Amniotic stem cell (primary cell): ENCODE measurements at places on chromosomes 7 and 10.

DNA sequence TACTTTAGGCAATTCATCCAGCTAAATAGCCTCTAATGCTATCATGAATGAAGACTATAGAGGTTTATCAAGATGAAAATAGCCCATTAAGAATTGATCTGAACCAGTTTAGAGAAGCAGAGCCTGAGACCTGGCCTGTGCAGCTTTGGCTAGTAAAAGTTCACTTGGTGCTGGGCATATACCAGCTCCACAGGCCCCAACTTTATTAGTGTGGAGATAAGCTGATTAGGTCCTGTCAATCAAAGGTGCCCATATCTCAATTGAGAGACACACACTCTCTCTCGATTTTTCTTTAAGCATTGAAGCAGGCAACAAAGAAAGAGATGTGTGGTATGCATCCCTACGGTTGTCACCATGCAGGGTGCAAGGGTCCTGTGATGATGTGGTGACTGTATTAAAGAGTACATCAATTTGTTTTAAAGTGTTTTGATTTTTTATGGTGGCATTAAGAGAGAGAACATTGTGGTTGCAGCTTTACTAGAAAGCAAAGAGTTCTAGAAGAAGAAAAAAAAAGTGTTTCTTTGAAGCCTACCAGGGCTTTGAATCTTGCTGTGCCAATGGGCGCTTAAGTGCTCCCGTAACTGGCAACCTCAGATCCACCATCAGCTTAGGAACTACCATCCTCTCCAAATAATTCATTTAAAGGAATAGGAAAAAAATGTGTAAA lies 111.6 kb downstream of the VTI1A start:
- DNase-seq: no peak

DNA sequence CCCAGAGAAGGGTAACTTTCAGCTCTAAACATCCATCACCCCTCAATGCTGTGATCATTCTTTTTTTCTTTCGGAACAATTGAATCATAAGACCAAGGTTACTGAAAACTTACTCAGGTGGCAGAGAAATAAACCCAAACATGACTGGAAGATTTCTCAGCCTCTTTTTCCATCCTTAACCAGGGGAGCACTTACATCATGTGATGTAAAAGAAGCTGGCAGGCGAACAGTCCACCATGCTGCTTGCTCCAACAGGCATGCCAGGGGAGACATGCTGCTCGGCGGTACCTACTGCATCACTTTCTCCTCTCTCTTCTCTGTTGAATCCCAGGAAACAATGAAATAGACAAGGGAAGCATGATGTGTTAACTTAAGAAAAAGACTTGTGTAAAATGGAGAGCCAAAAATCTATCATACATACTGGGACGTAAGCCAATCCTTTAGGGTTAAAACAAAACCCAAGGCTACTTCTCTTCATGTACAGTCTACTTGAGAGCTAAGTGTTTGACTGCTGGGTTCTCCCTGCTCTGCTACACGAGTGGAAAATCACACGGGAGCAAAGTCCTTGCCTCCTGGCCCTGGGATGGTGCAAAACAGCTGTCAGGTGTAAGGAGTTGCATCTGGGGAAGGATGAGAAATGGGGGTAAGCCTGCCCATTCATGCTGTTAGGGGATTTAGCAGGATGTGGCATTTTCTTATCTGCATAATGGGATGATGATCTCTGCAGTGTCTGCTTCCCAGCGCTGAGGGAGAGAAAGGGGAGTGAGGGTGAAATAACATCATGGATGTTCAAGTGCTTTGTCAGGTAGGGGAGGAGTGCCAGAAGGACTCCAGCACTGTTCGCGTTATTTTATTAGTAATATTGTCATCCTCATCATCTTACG lies 64.3 kb upstream of the ZNF438 start:
- no peak for DNase-seq

DNA sequence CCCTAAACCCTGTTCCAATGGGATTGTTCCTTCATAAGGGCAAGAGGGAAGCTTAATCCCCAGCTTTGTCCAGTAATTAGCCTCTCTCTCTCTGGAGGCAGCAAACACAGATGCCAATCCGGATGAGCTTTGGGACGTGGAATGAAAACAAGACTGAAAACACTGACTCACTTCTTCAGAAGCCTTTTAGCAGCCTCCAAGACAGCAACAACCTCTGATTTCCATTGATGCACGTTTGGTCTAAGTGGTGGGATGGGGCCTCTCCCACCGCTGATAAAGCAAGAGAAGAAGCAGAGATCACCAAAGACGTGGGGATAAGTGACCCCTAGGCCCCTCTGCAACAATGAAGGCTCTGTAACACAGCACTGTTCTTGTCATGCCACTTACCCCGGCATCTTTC lies 5.8 kb upstream of the GFRA1 start:
- DNase-seq: no peak

- DNase-seq: no peak
These were observed 18.6 kb downstream of the OCM2 start for GRCh38 chr7:97971120-97971989.

DNA sequence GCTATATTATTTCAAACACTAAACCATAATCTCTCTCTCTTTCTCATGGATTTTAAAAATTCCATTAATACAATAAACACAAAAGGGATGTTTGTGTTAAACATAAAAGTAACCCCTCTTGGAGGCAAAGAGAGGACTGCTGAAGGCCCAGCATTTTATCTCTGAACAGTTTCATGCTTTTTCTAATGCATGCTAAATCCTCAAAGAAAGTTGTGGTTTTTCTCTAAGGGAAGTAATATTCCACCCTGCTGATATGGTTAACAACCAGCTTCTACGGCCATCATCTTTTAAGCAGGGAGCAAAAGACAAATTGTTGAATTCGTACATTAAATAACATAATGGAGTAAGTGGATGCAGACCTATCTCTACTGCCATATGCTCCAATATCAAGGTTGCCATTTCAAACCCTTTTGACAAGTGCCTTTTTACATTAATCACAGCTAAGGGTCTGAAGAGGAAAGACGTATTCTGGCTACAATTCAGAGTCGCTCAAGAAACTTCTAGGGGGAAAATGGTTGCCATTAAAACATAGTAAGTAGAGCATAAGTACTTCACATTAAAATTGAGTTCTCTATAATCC lies 103.1 kb downstream of the SLC25A13 start:
- DNase-seq: no peak

- no peak for DNase-seq
These were observed 1208.3 kb downstream of the GATA3 start for GRCh38 chr10:9262770-9263169.

DNA sequence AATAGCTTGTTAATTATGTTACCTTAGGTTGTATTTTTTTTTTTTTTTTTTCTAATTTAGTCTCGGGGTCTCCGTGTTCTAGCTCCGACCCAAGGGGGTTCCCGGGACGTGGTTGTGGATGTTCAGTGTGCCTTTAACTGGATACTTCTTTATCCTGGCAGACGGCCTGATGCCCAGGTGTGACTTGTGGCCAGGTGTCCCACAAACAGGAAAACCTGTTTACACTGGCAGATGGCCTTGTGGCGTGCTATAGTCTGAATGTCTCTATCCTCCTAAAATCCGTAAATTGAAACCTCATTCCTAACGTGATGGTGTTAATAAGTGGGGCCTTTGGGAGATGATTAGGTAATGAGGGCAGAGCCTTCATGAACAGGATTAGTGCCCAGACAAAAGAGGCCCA lies 546.4 kb upstream of the C7orf33 start:
- no peak for DNase-seq

GRCh38 chr10:62000726-62001125 lies 99.2 kb downstream of the ARID5B start:
- DNase-seq: no peak

DNA sequence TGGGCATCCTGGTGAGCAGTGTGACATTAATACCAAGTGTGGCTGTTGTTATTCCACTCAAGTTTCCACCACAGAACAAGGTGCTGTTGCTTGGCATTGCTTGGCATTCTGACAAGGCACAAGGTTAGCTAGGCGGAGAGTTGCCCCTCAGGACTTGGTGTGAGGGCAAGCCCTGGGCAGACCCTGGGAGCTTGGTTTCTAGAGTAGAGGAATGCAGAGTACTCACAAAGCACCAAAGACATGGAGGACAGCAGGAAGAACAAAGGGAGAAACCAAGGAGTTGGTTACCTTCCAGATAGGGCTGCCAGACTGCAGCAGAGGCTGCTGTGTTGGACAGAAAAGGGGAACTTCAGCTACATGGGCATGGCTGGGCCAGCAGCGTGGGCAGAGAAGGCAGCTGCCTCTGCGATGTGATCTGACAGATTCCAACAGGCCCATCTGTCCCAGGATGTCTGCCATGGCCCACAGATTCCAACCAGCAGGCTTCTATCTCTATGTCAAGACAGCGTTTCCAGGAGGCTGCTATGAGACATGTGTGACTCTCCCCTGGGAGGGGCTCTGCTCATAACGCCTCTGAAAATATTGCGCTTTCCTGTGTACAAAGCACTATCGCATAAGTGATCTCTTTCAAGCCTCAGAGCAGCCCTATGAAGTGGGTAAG lies 1.8 kb downstream of the GOLGA7B start:
- DNase-seq: no peak

- DNase-seq: no peak
These were observed 214.8 kb upstream of the KLF14 start for GRCh38 chr7:130948822-130949221.

GRCh38 chr7:91846436-91846835 lies 34.1 kb downstream of the MTERF1 start:
- no peak for DNase-seq

- DNase-seq: no peak
These were observed 8.8 kb downstream of the ITGB1 start for GRCh38 chr10:32949221-32949678.

DNA sequence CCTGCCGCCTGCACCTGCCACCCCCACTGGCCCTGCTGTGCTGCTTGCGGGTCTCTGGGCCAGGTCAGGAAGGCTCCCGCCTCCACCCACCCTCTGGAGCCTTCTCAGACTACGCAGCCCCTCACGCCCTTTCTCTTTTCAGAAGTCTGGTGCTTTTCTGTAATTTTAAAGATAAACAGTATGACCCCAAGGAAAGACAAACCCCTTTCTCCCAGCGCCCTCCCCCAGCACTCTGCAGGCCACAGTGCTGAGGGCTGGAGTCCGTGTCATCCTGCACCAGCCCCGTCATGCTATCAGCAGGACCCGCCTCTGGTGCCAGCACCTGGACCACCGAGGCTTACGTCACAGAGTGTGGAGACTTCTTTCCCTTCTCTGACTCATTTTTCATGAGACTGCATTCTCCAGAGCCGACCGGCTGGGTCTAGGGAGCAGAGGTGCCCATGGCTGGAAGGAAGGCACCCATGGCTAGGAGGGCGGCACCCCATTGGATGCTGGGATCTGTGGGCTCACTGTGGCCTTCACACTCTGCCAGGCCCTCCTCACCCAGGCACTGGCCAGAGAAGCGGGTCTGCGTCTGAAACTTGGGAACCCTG lies 53.4 kb downstream of the CFAP46 start:
- DNase-seq: no peak

- DNase-seq: no peak
These were observed 107.3 kb downstream of the SNX10 start for GRCh38 chr7:26398756-26399509.

DNA sequence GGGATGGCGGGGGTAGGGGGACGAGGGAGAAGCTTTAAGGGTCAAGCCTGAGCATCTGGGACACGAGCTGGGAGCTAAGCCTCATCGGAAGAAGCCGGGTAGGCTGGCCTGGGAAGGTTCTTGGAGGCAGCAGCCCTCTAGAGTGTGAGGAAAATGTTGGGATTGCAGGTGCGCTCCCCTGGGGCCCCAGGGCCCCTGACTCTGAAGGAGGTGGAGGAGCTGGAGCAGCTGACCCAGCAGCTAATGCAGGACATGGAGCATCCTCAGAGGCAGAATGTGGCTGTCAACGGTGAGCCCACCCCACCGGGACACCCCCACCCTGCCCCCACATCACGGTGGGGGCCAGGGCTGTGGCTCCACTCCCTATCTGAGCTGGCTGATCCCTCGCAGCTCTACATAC lies 6.9 kb downstream of the ZYX start:
- no peak for DNase-seq

DNA sequence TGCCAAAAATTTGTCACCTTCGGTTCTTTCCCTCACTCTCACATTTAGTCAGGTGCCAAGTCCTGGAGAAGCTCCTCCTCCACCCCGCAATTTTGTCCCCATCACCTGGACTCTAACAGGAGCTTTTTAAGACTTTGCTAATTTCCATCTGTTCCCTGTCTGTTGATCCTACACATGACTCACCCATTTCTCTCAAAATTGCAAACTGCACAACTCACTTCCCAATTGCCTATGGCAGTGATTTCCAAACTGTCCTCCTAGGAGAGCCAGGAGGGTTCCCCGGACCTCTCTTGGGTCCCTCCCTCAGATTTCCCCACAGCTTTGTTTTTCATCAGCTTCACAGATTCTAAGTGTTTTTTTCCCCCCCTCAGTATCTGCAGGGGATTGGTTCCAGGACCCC lies 120.3 kb downstream of the WNT2 start:
- no peak for DNase-seq

DNA sequence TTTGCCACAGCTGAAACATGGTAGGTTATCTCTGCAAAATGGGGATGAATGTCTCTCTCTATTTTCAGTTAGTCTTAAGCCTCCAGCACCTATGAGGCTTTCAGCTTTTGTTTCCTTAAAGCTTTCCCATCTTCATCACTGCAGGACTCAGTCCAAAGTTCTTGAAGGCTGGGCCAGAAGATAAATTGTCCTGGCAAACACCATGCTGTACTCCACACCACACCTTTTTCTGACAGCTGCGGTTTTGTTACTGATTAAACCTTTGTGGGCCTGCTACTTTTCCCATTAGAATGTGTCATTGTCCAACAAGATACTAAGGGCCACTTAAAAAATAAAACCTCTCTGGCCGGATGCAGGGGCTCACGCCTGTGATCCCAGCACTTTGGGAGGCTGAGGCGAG lies 87.2 kb upstream of the A1CF start:
- DNase-seq: no peak

DNA sequence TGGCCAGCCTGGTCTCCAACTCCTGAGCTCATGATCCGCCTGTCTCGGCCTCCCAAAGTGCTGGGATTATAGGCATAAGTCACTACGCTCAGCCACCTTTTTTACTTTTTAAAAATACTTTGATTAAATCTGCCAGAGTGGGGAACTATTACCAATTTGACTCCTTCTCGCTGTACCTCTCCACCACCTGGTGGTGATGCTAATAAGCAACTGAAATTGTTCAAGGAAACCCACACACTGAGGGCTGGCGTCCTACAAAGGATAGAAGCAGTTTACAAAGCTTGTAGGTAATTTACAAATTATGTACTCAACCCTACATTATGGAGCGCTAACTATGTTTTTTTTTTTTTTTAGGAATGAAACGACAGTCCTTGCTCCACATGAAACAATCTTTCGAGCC lies 111.1 kb downstream of the CPED1 start:
- no peak for DNase-seq

- no peak for DNase-seq
These were observed 8.0 kb downstream of the PSAP start for GRCh38 chr10:71842856-71843686.
